ENCODE measurements at places on chromosomes 12 and 14.

- no peak for DNase-seq
Measured at GRCh38 chr12:110115675-110116074, 8.5 kb upstream of the IFT81 start.

DNA sequence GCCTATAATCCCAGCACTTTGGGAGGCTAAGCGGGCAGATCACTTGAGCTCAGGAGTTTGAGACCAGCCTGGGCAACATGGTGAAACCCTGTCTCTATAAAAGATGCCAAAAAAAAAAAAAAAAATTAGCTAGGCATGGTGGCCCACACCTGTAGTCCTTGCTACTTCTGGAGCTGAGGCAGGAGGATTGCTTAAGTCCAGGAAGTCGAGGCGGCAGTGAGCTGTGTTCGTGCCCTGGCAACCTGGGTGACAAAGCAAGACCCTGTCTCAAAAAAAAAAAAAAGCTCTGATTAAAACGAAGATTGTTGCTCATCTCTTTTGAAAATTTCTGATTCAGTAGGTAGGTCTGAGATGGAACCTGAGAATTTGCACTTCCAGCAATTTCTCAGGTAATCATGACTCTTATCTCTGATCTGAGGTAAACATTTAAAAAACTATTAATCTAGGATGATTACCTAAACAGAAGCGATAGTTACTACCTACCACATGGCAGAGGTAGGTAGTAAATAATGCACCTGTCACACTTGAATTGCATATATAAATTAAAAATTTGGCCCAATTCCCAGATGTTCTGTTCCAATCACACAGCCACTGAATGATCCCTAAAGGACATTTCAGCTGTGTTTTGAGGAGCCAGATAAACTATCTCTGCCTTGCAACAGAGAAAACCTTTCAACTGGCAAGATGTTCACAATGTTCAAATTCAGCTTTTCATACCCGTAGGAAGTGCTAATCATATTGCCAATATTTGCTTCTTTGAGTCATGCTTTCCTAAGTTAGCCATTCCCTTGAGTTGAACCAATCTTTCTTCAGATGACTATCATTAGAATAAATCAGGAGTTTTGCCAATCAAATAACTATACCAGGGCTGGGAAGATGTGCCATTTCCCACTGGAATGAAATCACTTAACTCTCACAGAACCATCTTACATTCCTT, 4.2 kb upstream of the TEP1 start:
- DNase-seq = peak; percentile 7

DNA sequence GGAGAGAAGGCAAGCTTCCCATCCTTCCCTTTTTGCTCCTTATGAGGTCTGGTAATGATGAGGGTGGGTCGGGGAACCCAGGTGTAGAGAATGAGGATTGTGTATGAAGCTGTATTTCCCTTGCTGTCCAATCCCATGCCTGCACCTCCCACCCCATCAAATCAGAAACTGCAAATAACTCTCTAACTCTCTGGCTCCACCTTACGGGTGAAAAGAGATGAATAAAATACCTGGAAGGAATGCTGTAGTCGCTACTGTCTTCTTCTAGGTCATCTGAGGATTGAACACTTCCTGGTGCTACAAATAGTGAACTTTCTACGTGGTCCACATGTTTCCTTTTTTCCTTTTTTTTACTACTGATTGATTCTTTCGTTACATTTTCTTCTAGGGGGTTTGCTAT, 38.9 kb upstream of the DICER1 start:
- DNase-seq = no peak

- no peak for DNase-seq
Measured at GRCh38 chr12:28127455-28127854, 62.8 kb upstream of the CCDC91 start.

DNA sequence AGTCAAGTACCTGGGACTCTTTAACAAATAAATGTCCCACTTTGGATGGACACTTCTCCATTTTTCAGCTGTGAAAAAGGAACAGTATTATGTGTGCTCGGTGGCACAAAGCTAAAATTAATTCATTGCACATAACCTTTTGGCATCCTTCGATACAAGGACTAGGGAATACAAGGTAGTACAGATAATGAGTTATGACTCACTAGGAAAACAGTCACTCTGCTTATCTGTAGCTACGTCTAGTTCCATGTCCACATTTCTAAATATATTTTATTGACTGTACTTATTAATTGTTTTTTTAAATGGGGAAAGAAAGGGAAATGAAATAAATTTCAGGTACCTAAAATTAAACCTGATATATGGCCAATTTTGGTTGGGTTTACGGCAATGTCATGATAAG, 35.2 kb upstream of the RIC8B start:
- DNase-seq = no peak
